Stimulated activated CD8-positive, alpha-beta memory T cell treated with anti-CD3 and anti-CD28 coated beads, Interleukin-7, amount 100 ng/mL, for 1 hour (primary cell): ENCODE measurements at places on chromosomes 7 and 10.

GRCh38 chr7:22251281-22251680, 105.7 kb downstream of the RAPGEF5 start:
- no peak for DNase-seq

- no peak for DNase-seq
Measured at GRCh38 chr10:1575481-1576244, 161.7 kb downstream of the ADARB2 start.

- DNase-seq, result no peak
Measured at GRCh38 chr10:86252556-86252955, 114.0 kb downstream of the GRID1 start.

DNA sequence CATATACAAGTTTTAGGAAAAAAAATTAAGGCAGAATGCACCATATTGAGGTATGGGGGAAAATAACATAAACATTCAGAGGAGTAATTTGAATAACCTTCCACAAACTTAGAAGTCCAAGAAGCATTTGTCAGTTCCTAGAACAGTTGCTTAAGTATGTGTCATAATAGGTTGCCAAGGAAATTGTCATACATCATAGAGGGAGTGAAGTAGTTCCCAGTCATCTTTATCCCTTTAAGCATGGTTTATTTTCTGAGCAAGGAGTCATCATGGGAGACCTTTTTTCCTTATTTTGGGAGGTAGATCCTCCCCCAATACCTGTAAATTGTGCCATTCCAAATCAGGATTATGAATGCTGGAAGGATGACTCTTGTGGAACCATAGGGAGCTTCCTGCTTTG, at the start of gene SSMEM1:
SSMEM1 (plus strand) TSS at position 219 of the 400 bp plus-strand sequence; CDS start at position 270, 51 bp downstream.
- no peak for DNase-seq

DNA sequence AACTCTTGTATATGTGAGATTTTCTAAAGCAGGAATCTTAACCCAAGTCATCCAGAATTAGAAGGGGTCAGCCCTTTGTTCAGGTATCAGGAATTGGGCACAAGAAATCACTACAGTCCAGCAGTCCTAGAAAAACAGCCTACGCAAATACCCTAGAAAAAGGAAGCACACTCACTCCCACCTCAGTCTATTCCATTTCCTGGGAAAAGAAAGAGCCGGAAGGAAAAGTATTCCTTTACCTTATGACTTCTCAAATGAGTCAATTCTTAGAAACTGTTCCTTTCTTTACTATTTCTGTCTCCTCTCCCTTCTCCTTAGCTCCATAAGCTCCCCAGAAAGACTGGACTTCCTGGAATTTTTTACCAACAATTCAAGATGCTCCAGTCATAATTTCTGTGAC, 62.7 kb downstream of the DNAJC12 start:
- DNase-seq, result no peak

DNA sequence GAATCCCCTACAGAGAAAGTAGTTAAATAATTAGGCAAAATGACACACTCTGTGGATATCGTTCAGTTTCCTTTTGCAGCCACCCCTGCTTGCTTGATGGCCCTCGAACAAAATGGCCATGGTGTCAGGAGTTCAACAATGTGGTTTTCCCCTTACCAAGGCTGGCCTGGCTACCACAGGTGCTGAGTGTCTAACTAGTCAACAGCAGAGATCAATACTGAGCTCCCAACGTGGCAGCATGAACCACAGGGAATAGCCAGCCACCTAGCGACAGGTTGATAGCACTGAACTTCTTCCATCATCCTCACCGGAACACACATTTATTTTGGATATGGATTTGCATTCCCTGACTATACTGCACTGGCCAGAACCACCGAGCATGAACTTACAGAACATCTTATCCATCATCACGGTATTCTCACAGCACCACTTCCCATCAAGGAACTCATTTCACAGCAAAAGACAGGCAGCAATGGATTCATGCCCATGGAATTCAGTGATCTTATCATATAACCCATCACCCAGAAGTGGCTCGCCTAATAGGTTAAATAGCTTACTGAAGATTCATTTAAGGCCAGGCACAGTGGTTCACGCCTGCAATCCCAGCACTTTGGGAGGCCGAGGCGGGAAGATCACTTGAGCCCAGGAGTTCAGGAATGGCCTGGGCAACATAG, 6.3 kb downstream of the C10orf67 start:
- no peak for DNase-seq

- no peak for DNase-seq
Measured at GRCh38 chr10:51932530-51932929, 233.1 kb upstream of the CSTF2T start.

DNA sequence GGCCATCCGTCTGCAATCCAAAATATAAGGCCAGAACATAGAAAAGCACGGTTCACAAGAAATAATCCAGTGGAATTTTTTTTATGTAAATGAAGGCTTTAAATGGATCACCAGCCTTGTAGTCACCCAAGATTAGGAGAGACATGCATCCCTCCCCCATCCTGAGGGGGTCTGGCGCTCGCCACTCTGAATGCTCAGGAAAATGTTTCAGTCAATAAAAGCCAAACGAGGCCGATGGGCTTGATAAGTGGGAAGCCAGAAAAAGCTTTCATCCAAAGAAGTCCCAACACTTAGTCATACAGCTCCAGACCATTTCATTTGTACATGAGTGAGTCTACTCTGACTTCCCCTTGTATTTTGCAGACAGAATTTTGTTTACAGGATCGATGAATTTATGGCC, 631.8 kb downstream of the GRID1 start:
- no peak for DNase-seq

- DNase-seq, result no peak
Measured at GRCh38 chr10:97539523-97540200, 32.9 kb upstream of the ANKRD2 start.

DNA sequence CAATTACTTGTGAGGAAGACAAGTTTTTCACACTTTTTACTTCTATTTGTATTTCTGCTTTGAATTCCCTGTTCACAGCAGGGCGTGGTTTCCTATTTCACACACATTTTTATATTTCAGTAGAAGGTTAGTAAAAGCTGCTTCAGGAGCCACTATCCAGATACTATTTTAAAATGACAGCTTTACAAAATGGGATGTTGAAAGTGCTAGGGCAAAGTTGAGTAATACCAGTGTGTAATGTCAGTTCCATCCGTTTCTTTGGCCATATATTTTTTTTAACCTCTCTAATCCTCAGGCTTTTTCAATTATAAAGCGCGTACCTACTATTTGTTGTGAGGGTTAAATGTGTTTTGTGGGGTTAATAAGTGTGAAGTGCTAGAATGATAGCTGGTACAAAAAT, 276.6 kb downstream of the GPR158 start:
- no peak for DNase-seq

- no peak for DNase-seq
Measured at GRCh38 chr7:21565614-21566013, 22.8 kb downstream of the DNAH11 start.

- DNase-seq, result no peak
Measured at GRCh38 chr7:1351881-1352625, 107.2 kb downstream of the MICALL2 start.

- DNase-seq, result no peak
Measured at GRCh38 chr7:155785536-155785935, 26.7 kb downstream of the SHH start.

DNA sequence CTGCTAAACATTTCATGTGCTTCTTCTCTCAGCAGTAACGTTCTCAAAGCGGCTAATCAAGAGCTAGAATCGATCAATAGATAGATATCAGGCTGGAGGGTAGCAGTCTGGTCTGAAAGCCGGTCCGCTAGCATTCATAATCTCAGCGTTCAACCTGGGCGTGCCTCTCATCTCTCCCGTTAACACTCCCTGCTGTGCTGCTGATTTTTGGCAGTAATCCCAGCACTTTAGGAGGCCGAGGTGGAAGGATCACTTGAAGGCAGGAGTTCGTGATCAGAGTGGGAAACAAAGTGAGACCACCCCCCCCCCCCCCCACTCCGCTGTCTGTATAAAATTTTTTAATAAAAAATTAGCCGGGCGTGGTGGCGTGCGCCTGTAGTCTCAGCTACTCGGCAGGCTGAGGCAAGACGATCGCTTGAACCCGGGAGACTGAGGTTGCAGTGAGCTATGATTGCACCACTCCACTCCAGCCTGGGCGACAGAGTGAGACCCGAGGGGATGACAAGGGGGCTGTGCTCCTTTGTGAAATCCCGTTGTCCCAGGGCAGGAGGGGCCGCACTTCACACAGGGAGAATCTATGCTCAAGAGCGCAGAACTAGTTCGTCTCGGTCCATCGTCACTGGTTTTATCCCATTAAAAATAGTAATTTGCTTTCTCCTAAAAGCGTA, 624 bp upstream of the CEP55 start:
- DNase-seq, result no peak

DNA sequence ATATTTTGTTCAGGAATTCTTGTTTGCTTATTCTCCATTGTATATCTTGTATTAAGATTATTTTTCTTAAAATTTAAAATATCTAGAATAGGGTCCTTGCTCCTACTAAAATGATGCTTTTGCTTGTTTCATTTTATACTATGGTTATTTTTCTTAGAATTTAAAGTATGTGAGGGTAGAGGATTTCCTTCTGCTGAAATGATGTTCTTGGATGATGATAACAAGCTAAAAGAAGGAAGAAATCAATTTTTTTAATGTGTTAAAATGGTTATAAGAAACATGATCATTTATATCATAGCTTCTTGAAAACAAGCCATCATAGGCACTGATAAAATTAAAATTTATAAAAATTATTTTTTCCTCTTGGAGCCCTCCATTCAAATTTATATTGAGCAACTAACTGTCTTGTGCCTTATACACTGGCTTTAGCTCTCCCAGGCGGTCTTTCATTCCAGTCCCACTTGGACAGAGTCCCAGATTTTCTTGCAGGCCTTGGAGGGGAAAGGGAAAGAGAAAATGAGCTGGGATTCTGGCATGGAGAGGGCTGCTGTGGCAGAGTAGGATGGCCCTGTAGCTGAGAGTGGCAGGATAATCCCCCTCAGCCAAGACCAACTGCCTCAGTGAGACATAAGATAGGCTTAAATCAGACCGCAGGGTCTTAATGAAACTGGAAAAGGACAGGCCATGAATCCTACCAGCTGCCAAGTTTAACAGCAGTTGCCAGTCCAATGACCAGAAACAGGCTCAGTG, 60.2 kb downstream of the DNAJB9 start:
- no peak for DNase-seq

DNA sequence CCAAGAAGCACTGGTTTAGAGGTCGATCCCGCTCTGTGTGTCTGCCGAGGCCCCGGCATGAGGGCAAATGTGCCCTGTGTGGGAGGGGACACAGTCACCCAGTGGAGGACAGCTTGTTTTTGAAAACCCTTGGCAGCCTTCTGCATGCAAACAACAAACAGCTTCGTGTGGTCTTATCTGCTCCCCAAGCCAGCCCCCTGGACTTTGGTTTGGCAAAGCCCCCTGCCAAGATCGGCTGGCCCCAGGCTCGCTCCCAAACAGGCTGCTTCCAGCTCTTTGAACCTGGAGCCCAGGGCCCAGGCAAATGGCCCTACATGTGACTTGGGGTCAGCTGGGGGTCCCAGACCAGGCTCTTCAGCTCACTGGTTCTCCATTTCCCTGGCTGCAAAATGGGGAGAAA, 2.9 kb downstream of the ELN start:
- no peak for DNase-seq

- no peak for DNase-seq
Measured at GRCh38 chr10:27147701-27148100, 6.5 kb downstream of the YME1L1 start.

- no peak for DNase-seq
Measured at GRCh38 chr10:119449760-119450461, 92.6 kb downstream of the RGS10 start.

- DNase-seq, result no peak
Measured at GRCh38 chr7:1869452-1870130, 199.5 kb downstream of the ELFN1 start.

DNA sequence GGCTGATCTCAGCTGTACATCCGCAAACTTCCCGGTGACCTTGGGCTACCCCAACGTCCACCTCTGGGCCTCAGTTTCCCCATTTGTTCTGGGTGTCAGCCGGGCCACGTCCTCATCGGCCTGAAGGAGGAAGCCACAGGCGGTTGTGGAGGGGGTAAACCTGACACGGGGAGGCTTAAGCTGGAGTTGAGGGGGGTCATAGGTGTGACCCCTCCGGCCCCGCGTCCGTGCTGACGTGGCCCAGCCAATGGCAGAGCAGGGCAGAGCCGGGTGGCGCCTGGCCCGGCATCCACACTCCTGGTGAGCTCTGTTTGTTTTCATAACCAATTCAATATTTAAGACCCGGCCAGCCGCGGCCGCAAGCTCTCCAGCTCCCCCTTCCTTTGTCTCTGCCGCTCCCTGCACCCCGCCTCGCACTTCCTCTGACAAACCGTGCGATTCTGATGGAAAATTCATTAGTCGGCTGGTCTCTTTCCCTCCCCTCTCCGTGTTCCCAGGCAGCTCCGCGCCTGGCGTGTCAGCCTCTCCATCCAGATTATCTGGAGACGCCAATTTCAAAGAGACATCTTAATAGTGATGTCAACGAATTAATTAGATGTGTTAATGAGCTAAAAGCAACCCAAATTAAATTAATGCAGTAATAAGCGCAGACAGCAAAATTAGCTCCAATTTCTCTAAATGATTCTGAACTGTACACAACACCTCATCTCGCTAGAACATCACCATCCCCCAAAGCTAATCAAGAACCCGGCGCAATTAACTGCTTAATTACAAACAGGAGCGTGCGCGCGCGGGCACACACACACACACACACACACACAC, 55.4 kb downstream of the MICALL2 start:
- DNase-seq, result no peak

DNA sequence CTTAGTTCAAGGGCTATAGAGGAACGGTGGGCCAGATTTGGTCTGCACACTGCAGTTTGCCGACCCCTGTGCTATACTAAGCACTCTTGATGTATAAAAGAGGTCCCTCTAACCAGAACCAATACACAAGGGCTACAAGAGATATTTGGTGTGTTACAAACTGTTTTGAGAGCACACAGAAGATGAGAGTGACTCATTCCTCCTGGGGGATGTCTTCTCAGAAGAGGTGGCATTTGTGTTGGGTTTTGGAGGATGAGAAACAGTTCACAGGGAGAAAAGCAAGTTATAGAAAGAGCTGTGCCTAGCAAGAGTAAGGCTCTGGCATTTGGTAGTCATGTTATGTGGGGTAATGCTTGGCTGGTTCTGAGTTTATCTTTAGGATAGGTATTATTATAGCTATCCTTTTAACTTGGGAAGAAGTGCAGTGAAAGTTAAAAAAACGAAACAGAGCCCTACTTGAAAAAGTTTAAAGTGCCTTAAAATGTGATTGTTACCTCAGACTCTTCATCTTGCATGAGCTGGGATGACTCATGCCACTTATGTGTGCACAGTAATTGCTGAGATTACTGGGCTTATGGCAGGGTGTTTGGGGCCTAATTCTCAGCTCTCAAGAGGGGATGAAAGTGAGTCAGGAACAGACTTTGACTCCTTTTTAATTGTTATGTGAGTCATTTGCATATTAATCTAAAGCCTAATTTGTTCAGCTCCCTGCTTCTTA, 160.4 kb downstream of the KIF20B start:
- no peak for DNase-seq
